HCT116 (cell line): ENCODE measurements at places on chromosomes 5 and 9. TPM values are rescaled to one million over a fixed set of nuclear protein-coding genes. Genes with fewer than 3 reads are reported as not detected.

GRCh38 chr9:88090151-88090581, 48.1 kb downstream of the SPATA31C2 start:
- H3K4me1 ChIP-seq: no peaks in the 10 kb centered on the region
- no peak overlapping the region for H3K27ac ChIP-seq
- DNase-seq: no peak
- no peaks in the 10 kb centered on the region for H3K27me3 ChIP-seq
- H3K4me3 ChIP-seq: no peak overlapping the region

- H3K27ac ChIP-seq: no peak overlapping the region
- H3K27me3 ChIP-seq: no peaks in the 10 kb centered on the region
- no peaks in the 10 kb centered on the region for H3K4me1 ChIP-seq
- DNase-seq: no peak
- no peak overlapping the region for H3K4me3 ChIP-seq
Observed at GRCh38 chr9:28120626-28121025, 547.3 kb upstream of the C9orf72 start.

DNA sequence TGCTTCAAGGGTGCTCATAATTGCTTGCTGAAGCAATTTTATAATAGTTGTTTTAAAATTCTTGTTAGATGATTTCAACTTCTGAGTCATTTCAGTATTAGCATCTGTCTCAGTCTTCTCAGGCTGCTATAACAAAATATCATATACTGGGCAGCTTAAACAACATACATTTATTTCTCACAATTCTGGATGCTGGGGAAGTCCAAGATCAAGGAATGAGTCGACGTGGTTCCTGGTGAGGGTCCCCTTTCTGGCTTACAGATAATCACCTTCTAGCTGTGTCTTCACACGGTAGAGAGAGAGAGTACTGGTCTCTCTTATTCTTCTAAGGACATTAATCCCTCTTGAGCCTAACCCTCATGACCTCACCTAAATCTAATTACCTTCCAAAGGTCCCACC, 160.4 kb downstream of the SIL1 start:
- no peak overlapping the region for H3K27ac ChIP-seq
- H3K4me3 ChIP-seq: no peak overlapping the region
- H3K36me3 ChIP-seq: no peaks in the 10 kb centered on the region

- peak; percentile 68 for DNase-seq
- H3K27ac ChIP-seq: peak within 1 kb of the TSS; percentile 54
- 0 out of 2 replicates have a peak, but pooled peaks cover 6% of the 10 kb centered on the region for H3K27me3 ChIP-seq
Observed at GRCh38 chr5:177592010-177592834, at the start of gene TMED9. TMED9 (plus strand) TSS chr5:177592203; CDS start chr5:177592215, 12 bp downstream.

- no peak overlapping the region for H3K4me3 ChIP-seq
- DNase-seq: no peak
- H3K27me3 ChIP-seq: no peaks in the 10 kb centered on the region
- H3K4me1 ChIP-seq: no peaks in the 10 kb centered on the region
- H3K27ac ChIP-seq: no peak overlapping the region
- H3K36me3 ChIP-seq: no peaks in the 10 kb centered on the region
Observed at GRCh38 chr9:124238546-124239140, 19.1 kb upstream of the NEK6 start.

DNA sequence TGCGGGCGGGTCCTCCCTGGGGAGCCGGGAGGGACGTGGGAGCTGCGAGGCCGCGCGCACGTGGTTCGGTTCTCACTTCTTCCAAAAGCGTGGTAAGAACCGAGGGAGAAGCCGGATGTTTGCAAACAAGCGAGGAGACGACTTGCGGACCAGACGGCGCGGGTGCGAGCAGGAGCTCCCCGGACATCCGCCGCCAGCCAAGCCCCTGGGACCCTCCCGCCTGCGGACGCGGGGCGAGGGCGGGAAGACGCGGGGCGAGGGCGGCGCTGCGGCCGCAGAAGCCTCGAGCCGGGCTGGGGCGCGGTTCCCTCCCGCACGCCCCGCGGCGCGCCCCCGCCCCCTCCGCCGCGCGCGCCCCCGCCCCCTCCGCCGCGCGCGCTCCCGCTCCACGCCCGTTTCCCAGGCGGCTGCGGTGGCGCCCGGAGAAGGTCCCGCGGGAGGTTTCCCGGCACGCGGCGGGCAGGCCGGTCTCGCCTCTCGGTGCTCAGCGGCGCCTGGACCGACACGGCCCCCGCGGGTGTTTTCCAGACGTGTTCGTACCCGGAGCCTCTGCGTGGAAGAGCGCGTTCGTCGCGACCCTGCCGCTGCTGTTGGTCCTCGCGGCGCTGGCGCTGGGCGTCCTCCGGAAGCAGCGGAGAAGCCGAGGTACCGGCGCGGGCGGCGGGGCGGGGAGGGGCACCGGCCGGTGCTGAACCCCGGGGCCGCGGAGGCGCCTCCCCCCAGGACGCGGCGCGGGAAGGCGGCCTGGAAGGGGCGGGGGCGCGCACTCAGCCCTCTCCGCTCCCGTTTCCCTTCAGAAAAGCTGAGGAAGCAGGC, 12.8 kb downstream of the BTNL9 start:
- peaks cover 17% of the 10 kb centered on the region for H3K4me1 ChIP-seq
- no peak for DNase-seq
- H3K4me3 ChIP-seq: peak overlapping the region; percentile 49
- no peaks in the 10 kb centered on the region for H3K27me3 ChIP-seq

DNA sequence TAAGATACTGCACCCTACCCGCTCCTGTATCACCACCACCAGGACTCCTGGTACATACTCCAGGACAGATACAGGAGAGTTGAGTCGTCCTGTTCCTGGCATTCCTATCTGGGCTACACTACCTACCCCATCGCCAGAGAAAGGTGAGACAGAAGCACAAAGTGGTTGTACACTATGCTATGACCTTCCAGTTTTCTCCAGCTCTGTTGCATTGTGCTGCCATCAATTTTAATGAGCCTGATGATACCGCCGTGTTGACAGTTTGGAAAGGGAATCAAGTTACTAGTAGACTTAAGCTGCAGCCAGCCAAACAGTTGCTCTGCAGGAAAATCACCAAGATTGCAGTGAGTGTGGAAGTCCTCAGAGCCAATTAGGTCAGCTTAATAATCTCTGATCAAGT, 35.2 kb downstream of the ANP32B start:
- H3K27me3 ChIP-seq: no peaks in the 10 kb centered on the region
- H3K4me1 ChIP-seq: peaks cover 7% of the 10 kb centered on the region
- no peak overlapping the region for H3K27ac ChIP-seq
- DNase-seq: no peak

GRCh38 chr9:125703662-125704061, 3.3 kb downstream of the MAPKAP1 start:
- no peaks in the 10 kb centered on the region for H3K27me3 ChIP-seq
- no peak overlapping the region for H3K27ac ChIP-seq
- H3K4me3 ChIP-seq: no peak overlapping the region

GRCh38 chr9:134501761-134502265, 139.8 kb upstream of the COL5A1 start:
- H3K27ac ChIP-seq: no peak overlapping the region
- H3K36me3 ChIP-seq: no peaks in the 10 kb centered on the region
- H3K4me3 ChIP-seq: no peak overlapping the region
- DNase-seq: no peak
- H3K4me1 ChIP-seq: peaks cover 3% of the 10 kb centered on the region; the same call in 1 of the 2 replicates

- no peaks in the 10 kb centered on the region for H3K4me1 ChIP-seq
- no peak overlapping the region for H3K4me3 ChIP-seq
- H3K27me3 ChIP-seq: no peaks in the 10 kb centered on the region
- no peak overlapping the region for H3K27ac ChIP-seq
- DNase-seq: no peak
Observed at GRCh38 chr9:136659861-136660784, 2.6 kb upstream of the EGFL7 start.

The DNAJC18 gene
- 5.7 TPM for total RNA-seq

The PCDHB3 gene
- 0.10 TPM for total RNA-seq

The DOCK2 gene
- 0.89 TPM for total RNA-seq

The DBH gene
- total RNA-seq: not detected

The SHOC1 gene
- total RNA-seq: 1.1 TPM

The CTSV gene
- 15.5 TPM for total RNA-seq

The SCGB3A2 gene
- total RNA-seq: not detected

The TOMM5 gene
- 161 TPM for total RNA-seq
